Upper lobe of right lung (tissue), 1 donor: ENCODE measurements at places on chromosomes 6 and 20.

DNA sequence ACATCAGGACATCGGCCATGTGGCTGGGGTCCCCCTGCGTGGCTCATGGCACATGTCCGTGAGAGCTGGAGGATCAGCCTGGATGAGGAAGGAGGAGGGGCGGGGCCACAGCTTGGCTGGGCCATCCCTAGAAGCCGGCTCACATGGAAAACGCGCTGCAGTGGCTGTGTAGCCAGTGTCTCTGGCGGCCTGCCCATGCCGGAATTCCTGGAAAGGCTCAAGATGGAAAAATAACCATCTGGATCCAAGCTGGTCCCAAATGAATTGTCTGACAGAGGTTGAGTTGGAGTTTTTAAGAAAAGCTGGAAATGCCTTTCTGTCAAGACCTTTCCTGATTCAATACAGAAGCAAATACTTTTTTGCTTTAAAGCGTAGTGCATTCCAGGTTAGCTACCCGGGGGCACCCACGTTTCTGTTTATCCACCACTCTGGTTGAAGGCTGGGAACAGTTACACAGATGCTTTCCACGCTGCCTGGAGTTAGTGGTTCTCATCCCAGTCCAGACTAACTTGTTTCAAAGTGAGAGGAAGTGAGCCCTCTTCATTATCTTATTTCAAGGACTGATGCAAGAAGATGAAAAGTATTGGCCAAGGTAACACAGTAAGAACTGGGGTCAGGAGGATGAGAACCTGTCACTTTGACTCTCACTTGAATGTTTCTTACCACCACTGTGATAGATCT lies 99.0 kb downstream of the GMPR start:
- peak; percentile 79 for DNase-seq

GRCh38 chr6:139981768-139982181 lies 607.3 kb upstream of the CITED2 start:
- DNase-seq, result no peak

DNA sequence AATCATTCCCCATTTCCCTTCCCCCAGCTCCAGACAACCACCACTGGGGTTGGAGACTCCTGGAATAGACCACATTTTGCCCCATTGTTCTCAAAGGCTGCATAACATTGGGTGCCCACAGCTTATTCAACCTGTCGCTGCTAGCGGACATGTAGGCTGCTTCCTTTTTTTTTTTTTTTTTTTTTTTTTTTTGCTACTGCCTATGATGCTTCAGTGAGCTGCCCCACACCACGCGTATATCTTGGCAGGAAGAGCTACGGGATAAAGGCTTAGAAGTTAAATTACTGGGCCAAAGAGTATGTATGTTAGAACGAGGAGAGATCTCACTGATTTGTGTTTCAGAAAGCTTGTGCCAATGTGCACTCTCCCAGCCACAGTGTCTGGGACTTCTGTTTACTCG lies 7.0 kb downstream of the LBP start:
- DNase-seq, result no peak

DNA sequence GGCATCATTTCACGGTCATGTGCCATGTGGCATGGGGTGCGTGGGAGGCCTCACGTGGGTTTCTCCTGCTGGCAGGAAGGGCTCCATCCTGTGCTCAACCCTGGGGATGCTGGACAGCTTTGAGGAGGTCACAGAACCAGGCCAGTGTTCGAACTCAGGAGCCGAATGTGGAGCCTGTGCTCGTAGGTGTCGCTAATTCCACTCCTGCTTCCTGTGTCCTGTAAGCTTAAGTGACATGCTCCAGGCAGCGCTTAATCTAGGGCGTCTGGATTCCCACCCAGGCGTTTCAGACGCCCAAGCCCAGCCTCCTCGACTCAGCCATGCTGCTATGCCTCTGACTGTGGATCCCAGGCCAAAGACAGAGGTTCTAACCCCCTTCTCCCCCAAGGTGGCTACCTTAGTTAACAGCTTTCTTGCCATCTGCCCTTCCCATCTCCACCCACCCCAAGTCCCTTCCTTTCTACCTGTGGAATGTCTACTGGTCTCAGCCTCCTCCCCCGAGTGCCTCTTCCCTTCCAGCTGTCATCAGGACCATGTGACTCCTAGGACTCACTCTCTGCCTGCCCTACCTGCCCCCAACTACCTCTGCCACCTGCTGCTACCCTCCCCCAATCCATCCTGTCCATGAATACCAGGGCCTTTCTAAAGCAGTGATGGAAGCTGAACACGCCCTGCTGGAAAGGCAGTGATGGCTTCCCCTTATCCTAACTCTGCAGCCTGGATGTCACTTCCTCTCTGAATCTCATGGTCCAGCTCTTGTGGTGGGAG lies 255.1 kb downstream of the CDH26 start:
- no peak for DNase-seq

DNA sequence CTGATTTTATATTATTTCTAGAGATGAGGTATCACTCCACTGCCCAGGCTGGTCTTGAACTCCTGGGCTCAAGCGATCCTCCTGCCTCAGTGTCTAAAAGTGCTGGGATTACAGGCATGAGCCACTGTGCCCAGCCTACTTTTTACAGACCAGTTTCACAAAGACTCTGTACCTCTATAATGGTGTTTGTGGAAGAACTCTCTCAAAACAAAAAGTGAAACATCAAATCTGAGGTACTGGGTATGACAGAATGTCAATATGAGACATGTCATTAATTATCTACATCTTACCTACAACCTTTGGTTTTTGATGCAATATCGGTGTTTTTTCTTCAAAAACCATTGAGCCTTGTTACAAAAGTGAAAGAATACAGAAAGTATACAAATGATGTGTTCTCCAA lies 49.4 kb upstream of the MCM9 start:
- DNase-seq, result no peak

GRCh38 chr6:153031335-153031955 lies 28.9 kb upstream of the MTRF1L start:
- no peak for DNase-seq

- DNase-seq, result no peak
These were observed 3.8 kb downstream of the PREX1 start for GRCh38 chr20:48823960-48824498.

GRCh38 chr20:45592574-45593189 lies 13.6 kb upstream of the WFDC8 start:
- DNase-seq, result no peak

GRCh38 chr6:44542401-44543116 lies 155.1 kb downstream of the CDC5L start:
- DNase-seq, result no peak

DNA sequence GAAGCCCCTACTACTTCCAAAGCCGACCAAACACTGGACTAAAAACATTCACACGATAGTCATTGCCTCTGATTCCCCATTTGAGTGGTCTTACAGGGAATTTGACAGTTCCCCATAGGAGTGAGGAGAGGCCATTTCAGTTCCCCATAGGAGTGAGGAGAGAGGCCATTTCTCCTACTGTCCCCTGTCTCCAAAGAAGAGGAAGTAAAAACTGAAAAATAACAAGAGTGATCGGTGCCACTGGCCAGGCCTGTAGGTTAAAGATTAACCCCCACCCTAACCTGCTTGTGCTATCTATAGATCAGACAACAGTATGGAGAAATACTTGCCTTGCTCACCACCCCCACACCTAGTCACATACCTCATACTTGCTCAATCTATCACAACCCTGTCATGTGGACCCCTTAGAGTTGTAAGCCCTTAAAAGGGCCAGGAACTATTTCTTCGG lies 204.0 kb upstream of the MOCS1 start:
- no peak for DNase-seq
